ENCODE measurements at places on chromosomes 11 and 22. TPM values are rescaled to one million over a fixed set of nuclear protein-coding genes. Genes with fewer than 3 reads are reported as not detected.

DNA sequence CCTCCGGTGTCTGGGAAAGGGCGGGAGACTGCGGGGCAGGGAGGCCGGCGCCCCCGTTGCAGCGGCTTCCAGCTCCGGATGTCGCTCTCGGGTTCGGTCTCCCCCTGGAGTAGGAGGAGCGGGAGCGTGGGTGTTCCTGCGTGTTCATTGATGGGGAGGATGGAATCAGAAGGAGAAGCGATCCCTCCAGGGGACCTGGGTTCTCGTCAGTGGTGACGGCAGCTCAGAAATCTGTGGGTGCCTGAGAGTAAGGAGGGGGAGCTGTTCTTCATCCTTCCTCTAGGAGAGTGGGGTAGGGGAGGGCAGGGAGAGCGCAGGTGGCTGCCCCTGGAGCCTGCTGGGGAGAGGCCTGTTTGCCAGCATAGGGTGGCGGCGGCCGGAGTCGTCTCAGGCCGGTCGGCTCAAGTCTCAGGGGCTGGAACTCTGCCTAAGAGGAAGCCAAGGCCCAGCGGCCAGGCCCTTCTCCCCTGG is 1.1 kb downstream of the UBASH3B start:
- DNase-seq = peak; percentile 70

DNA sequence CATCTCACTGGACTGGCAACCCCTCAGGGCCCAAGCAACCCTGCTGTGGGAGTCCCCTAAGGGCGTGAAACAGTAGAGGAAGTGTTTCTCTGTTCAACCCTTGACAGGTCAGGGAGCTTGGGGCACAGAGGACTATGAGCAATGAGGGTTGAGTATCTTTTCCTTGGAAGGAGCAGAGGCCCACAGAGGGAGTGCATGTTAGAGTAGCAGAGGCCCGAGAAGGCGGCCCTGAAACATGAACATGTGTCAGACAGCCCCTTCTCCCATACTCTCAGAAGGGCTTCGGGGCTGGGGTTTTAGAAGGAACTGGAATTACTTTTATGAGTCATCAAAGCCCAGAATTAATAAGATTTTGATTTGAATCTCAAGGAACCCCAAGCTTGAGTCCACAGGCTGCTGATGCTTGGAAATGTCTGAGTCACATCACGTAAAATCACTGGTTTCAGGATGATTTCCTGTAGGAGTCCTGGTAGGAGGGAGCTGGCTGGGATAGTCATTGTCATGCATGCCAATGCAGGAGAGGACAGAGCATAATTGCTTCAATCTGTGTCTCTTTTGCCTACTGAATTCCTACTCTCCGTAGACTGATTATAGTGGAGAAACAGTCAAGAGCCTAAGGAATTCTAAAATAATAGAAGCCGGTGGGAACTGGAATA is 22.6 kb downstream of the C11orf71 start:
- no peak for DNase-seq

- DNase-seq = no peak
These were observed 30.1 kb downstream of the ELMOD1 start for GRCh38 chr11:107621081-107621480.

DNA sequence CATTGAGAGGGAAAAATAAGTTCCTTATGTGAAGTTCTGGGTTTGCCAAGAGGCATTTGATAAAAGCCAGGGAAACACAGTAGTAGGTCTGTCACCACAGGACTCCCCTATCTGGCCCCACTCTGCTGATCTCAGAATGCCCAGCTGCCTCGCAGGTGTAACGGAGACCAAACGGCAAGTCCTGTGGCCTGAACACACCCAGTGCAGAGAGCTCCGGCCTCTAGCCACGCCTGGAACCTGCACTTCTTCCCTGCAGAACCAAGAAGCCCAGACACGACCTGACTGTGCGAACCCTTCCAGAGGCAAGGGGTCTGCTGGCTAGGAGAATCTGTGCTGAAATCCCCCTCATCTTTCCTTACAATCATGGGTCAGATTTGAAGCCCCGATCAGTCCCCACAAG is 432.8 kb upstream of the B3GAT1 start:
- DNase-seq = no peak

DNA sequence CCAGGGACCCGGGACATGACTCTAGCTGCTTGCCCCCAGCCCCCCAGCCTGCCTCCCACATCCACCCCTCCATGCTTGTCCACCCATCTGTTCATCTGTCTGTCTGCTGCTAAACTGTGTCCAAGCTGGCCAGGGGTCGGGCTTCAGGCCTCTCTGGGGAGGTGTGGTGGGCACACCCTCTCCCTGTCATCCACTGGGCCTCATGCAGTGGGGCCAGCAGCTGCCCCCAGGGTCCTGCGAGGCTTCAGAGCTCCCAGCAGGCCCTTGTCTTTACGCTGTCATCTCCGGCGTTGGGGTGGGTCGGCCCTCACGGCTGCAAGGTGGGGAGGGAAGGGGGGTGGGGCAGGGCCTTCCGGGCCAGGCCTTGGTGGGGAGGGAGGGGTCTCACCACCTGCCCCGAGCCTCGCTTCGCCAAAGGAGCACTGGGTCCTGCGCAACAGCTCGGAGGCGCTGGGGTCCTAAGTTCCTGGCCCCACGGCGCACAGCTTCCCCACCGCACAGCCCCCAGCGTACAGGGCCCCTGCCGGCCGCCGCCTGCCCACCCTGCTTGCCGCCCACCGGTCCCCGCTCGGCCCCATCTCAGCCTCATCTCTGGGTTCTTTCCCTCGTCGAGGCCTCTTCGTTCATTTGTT is 26.7 kb downstream of the MOB2 start:
- DNase-seq = no peak

DNA sequence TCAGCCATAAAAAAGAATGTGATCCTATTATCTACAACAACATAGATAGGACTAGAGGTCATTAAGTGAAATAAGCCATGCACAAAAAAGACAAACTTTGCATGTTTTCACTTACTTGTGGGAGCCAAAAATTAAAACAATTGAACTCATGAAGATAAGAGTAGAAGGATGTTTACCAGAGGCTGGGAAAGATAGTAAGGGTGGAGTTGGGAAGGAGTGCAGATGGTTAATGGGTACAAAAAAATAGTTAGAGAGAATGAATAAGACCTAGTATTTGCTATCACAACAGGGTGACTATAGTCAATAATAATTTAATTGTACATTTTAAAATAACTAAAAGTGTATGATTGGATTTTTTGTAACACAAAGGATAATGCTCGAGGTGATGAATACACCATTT is 27.2 kb upstream of the IL10RA start:
- no peak for DNase-seq

DNA sequence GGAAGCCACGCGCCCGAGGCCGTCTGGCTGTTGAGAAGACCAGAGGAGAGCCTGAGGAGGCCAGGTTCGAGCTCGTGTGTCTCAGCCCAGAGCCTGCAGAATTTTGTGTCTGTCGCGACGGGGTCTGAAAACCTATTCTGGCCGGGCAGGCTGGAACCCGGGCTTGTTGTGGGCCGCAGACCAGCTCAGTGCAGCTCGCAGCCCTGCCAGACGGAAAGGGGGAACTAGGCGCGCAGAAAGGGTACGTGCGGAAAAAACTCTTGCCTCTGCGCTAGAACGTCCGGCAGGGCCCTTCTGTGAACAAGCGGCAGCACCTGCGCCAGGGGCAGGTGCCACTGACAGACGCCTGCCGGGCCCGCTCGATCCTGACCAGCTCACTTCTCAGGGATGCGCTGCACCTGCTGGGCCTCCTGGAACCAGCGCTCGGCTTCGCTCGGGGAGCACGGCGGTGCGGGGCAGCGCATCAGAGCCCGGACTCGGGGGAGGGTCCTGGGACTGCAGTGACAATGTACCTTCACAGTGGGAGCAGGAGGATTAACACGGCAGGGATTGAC is 409.3 kb downstream of the BRD1 start:
- no peak for DNase-seq

DNA sequence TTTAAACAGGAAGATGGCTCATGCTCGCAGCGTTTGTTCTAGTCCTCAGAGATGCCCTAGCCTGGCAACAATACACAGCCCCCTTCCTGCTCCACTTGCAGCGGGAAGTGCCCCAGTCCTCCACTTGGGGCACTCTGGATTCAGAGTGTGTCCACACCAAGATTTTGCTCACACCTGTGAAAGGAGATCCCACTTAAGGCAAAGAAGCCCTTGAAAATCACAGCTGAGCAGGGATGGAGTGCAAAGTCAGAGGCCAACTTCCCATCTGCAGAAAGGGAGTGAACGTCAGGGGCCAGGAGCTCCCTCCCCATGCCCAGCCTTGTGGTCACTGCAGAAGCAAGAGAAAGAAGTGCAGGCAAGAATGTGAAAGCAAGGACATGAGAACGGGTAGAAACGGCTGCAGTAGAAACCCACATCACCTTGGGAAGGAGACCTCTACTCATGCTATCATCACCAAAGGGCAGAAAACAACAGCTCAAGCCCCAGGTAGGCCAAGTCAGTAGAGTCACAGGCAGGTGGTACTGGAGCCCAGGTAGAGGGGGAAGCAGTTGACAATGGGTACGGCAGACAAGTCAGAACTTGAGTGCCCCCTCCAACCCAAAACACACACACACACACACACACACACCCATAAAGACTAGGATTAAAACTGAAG is 157.4 kb downstream of the BUD13 start:
- no peak for DNase-seq

DNA sequence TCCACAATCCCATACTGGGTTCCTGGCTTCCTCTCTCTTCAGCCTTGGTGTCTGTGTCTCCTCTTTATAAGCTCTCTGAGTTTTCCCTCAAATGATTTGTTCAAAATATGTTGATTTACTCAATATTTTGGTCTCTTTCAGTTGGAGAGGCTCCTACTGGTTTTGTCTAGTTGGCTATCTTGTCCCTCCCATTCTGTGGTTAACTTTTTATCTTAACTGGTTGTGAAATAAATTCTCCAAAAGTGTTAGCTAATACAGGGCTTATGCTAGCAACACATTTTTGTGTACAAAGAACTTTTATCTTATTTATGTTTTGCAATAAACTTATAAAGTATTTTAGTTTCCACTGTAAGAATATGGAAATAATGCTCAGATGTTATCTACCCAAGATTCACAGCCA is 200.9 kb downstream of the AASDHPPT start:
- no peak for DNase-seq

Gene CD3D
- not detected for total RNA-seq

Gene ENDOD1
- total RNA-seq = 22.7 TPM

Gene LZTR1
- total RNA-seq = 41.3 TPM

Gene PNPLA5
- total RNA-seq = not detected

Gene MOB2
- 29.6 TPM for total RNA-seq

Gene IL10RA
- 0.65 TPM for total RNA-seq

Gene NPAS4
- not detected for total RNA-seq

Gene WNT7B
- total RNA-seq = 0.77 TPM

Gene KRTAP5-1
- total RNA-seq = not detected
